ENCODE measurements at places on chromosomes 12 and 14. TPM values are rescaled to one million over a fixed set of nuclear protein-coding genes. Genes with fewer than 3 reads are reported as not detected.
A peak's percentile ranks its signal among the peaks of the same experiment; 100 is the strongest.

Gene EEA1
- total RNA-seq, result 5.9 TPM

- no peak for DNase-seq
Measured at GRCh38 chr14:61454545-61454944, 133.2 kb downstream of the PRKCH start.

DNA sequence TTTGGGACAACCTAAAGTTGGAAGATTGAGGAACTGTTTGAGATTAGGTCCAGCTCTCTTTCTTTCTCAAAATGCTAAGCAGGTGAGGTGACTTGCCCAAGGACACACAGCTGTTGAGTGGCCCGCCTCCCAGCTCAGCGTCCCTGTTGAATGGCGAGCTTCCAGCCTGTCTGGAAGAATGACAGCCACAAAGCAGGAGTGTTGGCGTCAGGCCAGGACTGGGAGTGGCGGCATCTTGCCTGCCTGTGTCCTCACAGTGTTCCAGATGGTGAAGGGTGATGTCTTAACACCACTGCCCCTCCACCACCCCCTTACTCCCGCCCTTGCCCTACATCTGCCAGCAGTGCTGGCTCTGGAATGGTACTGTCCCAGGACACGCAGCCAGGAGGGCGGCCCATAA is 4.4 kb upstream of the CEBPE start:
- DNase-seq, result peak; percentile 55

DNA sequence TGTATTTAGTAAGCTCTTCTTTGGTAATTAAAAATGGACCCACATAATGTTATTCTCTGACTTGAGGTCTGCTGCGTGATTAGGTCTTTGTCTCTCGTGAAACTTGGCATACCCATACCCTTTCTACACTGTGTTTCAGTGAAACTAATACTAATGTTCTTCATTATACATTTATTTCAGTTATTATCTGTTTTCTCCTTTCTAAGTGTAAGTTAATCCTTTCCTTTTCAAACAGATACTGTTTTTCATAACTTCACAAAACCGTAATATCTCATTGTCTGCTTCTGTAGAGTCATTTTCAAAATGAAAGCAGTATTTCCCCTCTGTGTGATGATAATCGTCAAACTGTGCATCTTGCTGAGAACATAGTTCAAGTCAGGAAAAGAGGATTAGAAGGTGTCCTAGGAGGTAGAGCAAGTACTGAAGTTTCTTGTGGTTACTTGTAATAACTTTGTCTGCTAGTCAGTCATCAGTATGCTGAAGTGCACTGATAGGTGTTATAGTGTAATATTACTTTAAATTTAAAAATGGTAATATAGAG is 15.9 kb downstream of the PYROXD1 start:
- no peak for DNase-seq

GRCh38 chr12:85836197-85837090 is at the start of gene RASSF9:
Gene RASSF9 (minus strand): TSS chr12:85836409. CDS start chr12:85836201, 208 bp downstream.
- peak; percentile 88 for DNase-seq

Gene PRKAB1
- 19.2 TPM for total RNA-seq

Gene SCNN1A
- 1.7 TPM for total RNA-seq

- peak; percentile 88 for DNase-seq
Measured at GRCh38 chr12:68406134-68406576, 74.0 kb upstream of the MDM1 start.

GRCh38 chr14:22509036-22509709 is 79.9 kb downstream of the DAD1 start:
- DNase-seq, result no peak

Gene AKAP6
- total RNA-seq, result 25.9 TPM

DNA sequence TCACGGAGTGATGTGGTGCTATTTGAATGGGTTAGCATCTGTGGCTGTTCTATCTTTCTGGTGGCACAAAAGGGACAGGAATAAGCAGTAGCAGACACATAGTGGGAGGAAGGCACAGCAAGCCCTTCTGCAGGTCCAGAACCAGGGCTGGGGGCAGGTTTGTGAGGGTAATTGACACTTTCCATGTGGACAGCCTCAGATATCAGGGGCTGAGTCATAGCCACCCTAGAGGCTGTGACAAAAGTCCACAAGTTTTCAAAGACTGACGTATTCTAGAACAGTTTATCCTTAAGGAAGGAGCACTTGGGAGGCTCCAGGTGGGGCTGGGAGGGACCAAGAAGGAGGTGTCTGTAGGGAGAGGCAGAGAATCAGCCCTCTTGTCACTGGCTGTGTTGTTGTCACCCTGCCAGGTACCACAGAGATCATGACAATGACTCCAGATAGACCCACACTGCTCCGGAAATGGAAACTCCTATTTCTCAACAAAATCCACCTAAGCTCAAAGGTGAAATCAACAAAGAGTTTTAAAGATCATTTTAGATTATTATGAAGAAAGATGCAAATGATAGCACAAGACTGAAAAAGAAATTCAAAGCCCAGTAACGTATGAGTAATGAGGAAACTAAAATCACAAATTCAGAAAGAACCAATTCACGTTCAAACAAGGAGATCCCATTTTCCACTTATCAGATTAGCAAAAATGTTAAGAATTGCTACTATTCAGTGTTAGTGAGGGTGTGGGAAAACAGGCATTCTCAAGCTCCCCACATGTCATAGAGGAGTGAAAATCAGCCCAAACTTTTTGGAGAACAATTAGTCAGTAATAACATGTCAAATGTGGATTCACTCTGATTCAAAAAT is 48.3 kb downstream of the NFKBIA start:
- DNase-seq, result peak; percentile 2

- no peak for DNase-seq
Measured at GRCh38 chr12:115752156-115752555, 525.3 kb downstream of the MED13L start.

DNA sequence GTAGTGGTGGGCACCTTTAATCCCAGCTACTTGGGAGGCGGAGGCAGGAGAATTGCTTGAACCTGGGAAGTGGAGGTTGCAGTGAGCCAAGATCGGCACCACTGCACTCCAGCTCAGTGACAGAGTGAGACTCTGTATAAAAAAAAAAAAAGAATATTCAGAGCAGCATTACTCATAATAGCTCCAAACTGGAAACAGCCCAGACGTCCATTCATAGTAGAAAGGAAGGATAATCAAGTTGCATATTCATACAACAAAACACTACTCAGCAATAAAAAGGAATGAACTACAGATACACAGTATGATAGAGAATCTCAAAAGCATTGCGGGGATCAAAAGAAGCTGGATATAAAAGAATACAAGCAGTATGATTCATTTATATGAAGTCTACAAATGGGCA is 19.1 kb downstream of the TMEM30B start:
- no peak for DNase-seq

- peak; percentile 36 for DNase-seq
Measured at GRCh38 chr12:53190108-53190729, 9.5 kb upstream of the CSAD start.

- no peak for DNase-seq
Measured at GRCh38 chr14:71452987-71453386, 479.2 kb upstream of the RGS6 start.

GRCh38 chr12:132239796-132240668 is 89.4 kb downstream of the GALNT9 start:
- DNase-seq, result no peak

GRCh38 chr14:68927956-68928675 is 51.0 kb downstream of the ACTN1 start:
- DNase-seq, result no peak

DNA sequence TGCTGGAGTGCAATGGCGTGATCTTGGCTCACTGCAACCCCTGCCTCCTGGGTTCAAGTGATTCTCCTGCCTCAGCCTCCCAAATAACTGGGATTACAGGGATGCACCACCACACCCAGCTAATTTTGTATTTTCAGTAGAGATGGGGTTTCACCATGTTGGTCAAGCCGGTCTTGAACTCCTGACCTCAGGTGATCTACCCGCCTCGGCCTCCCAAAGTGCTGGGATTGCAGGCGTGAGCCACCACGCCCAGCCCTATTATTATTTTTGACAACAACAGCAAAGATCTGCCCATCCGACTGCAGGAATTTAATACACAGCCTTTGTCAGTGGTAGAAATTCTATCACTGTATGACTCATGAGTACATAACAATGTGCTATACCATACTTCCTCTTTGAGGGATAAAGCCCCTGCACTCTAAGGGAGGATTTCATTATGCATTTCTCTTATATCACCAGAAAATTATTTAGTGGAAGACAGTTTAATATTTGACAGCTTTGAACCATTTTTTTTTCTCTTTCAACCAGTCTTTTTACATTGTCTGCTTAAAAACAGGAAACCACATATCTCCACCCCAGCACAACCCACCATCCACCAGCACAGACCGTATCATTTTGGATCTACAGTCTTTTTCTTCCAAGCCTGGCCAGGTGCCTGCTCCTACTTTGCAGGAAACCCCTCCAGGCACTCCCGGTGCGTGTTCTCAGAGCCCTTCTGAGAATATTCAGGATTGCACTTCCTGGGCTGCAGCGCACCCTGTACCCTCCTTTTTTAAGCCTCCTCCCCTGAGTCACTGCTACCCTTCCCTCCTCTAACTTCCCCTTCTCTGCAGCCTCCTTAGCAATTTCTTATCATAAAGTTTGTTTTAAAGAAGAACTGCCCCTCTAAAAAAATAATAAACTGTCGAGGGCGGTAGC is 594 bp downstream of the ARHGDIB start:
- peak; percentile 13 for DNase-seq

DNA sequence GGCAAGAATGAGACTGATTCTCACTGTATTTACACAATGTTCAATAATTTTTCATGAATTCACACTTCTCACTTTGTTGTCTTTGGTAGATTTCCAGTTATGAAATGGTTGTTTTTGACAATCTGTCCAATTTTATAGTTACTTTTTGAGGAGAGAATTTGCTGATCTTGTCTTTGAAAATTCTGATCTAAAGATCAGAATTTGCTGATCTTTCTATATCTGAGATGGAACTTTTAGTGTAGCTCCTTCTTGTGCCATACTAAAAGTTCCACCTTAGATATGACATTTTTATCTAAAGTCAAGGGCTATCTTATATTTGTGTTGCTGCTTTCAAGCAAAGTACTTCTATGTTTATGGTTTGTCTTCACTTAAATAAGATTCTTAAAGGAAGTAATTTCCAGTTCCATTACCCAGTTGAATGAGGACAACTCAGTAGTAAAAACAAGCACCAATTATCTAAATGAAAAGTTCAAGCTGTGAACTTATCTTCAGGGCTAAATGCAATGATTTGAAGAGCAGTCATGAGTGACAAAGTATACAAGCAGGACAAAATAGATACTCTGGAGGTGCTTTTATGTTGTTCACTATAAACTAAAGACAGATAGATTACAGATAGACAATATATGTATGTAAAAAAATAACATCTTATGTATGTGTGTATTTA is 76.4 kb upstream of the FOXG1 start:
- DNase-seq, result no peak

GRCh38 chr14:33996462-33996861 is 45.6 kb upstream of the EGLN3 start:
- no peak for DNase-seq

Gene MIPOL1
- not detected for total RNA-seq

GRCh38 chr12:91215940-91216454 is 33.4 kb upstream of the DCN start:
- no peak for DNase-seq

Gene NKX2-1
- 0.06 TPM for total RNA-seq

GRCh38 chr14:81516986-81517797 is 16.5 kb downstream of the SEL1L start:
- no peak for DNase-seq

DNA sequence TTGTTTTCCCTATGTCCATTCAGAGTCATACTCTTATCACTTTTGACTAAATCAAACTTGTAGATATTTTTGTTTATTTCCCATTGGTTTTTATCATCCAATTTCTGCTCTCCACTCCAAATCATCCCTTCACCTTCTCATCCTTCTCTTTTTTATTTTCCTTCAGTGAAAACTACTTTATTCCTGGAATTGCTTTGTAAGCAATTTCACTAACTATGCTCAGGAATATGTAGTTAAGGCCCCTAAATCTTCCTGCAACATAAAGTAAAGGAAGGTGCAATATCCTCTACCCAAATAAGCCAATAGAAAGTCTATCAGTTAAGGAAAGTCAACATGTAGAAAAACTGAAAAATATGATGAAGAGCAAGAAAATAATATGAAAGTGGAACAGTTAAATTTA is 308.4 kb downstream of the SEC23A start:
- DNase-seq, result no peak

- DNase-seq, result no peak
Measured at GRCh38 chr12:120914794-120915193, 10.6 kb upstream of the SPPL3 start.

GRCh38 chr12:79326222-79326621 is 364.5 kb downstream of the PAWR start:
- DNase-seq, result no peak

Gene AICDA
- total RNA-seq, result not detected

GRCh38 chr14:61598980-61599379 is 96.3 kb upstream of the HIF1A start:
- DNase-seq, result no peak

GRCh38 chr14:61553730-61554641 is 141.3 kb upstream of the HIF1A start:
- peak; percentile 83 for DNase-seq

Gene SSPN
- total RNA-seq, result 1.0 TPM

DNA sequence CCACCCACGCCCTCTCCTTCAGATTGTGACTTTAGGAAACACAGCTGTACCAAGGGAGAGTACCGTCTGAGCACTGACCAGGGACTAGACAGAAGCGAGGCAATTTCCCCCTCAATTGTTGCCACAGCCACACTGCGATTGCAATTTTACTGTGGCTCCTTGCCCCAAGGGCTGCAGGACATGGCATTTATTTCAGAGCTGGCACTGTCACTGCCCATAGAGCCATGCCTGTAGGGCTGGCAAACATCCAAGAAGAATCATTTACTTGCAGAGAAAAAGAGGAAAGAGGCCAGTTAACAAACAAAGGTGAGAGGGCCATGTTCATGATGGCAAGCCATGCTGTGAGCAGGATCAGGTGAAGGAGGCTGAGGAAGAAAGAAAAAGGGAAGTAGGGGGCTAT is 129.6 kb downstream of the EMP1 start:
- DNase-seq, result no peak
